ENCODE measurements at places on chromosomes 7 and 10. TPM values are rescaled to one million over a fixed set of nuclear protein-coding genes. Genes with fewer than 3 reads are reported as not detected.
A peak's percentile ranks its signal among the peaks of the same experiment; 100 is the strongest.

Gene MMP21
- total RNA-seq: 0.46 TPM

Gene CPA1
- total RNA-seq: 12.5 TPM

Gene NPFFR1
- 2.2 TPM for total RNA-seq

Gene CUBN
- total RNA-seq: 1.7 TPM

Gene POU6F2
- not detected for total RNA-seq

Gene CALHM1
- not detected for total RNA-seq

Gene ZNF727
- 4.4 TPM for total RNA-seq

Gene IDI2
- 0.18 TPM for total RNA-seq

Gene SPDYE3
- total RNA-seq: not detected

GRCh38 chr10:132668048-132668394 lies 117.9 kb downstream of the NKX6-2 start:
- DNase-seq: peak; percentile 37

DNA sequence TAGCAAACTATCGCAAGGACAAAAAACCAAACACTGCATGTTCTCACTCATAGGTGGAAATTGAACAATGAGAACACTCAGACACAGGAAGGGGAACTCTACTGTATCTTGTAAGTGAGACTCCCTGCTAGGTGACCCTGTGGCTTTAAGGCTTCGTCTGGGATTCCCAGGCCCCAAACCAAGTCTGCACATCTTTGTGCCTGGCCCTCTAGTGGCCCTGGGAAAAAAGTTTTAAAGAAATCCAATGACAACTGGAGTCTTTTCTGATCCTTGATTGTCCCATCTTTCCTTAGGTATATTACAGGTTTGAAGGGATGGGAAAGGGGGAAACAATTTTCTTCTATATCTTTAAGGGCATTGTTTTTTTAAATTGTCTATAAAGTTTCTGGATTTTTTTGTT lies 10.6 kb upstream of the LIPM start:
- DNase-seq: peak; percentile 19

DNA sequence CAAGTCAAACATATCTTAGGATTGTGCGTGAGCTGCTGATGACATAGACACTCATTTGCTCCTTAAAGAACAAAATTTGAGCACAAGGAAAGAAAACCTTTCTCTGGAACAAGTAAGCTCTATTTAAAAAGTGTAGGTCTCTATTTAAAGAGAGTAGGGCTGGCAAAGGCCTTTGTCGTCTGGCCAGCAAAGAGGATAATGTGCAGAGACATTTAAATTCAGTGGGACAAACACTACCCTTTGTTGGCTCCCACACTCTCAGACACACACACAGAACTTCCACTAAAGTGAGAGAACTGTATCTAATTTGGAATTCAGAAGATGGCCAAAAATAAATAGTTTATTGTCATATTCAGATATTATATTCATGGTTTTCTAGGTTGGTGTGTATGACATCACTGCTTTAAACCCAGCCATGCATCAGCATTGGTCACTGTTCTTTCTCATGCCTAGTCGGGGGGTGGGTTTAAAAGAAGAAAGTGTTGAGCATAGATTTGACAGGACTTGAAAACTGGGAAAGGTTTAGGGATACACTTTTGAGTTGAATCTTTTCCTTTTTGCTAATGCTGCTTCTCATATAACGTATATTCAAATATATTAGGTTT lies 49.5 kb upstream of the HDAC9 start:
- no peak for DNase-seq

GRCh38 chr10:121418126-121418777 lies 180.0 kb downstream of the FGFR2 start:
- DNase-seq: no peak

DNA sequence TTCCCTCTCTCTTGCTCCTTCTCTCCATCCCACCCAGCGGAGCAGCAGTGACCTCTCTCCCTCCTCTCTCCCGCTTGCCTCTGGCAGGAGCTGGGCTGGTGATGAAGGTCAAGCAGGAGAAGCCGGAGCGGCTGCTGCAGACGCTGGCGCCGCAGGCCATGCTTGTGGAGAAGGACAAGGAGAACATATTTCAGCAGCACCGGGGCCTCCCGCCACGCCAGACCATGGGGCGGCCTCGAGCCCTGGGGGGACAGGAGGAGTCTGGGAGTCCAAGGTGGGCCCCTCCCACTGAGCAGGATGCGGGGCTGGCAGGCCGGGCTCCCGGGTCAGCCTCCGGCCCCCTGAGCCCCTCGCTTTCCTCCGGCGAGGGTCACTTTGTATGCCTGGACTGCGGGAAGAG lies 17.3 kb downstream of the ZNF775 start:
- no peak for DNase-seq

DNA sequence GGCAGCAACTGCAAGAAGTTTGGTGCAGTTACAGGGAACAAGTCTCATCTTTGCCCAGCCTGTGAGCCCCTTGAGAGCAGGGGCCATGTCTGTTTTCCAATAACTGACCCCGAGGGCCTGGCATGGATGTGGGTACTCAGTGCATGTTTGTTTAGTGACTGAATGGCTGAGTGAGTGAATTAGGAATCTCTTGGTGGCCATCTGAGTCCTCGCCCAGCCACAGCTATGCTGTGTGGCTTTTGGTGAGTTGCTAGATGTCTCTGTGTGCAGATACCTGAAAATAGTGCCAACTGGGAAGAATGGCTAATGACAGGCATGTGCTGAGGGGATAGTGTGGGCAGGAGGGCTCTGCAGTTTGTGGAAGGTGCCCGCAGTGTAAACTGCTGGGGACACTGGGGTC lies 54.4 kb upstream of the PCBD1 start:
- DNase-seq: no peak

- DNase-seq: no peak
Measured at GRCh38 chr10:82813856-82814255, 938.9 kb downstream of the NRG3 start.

DNA sequence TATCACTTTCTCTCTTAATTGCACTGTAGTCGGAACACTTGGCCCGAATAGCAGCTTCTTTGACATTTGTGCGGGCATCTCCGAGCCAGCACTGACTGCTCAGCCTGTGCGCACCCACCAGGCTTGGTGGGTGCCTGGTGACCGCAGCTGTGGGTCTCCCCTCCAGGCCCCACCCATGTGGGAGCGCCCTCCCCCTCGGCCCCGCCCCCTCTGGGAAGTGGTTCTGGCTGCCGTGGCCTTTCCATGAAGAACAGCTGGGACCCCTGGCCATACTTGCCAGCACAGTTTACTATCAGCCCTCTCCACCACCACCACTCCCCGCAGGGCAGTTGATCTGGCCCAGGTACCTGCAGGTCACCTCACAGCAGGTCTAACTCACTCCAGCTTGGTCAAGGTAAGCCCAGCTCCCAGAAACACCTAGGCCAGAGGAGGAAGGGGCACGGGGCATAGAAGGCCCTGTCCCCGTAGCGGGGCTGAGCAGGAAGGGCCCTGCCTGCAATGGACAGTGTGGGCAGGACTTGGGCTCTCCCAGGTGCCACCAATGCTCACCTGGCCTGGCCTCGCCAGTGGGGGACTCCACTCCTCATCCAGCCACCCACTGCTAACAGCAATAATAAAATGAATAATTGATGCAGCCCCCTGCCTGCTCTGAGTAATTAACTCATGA lies 5.8 kb downstream of the RASGEF1A start:
- no peak for DNase-seq

- DNase-seq: no peak
Measured at GRCh38 chr7:108384716-108385483, 71.3 kb downstream of the NRCAM start.

DNA sequence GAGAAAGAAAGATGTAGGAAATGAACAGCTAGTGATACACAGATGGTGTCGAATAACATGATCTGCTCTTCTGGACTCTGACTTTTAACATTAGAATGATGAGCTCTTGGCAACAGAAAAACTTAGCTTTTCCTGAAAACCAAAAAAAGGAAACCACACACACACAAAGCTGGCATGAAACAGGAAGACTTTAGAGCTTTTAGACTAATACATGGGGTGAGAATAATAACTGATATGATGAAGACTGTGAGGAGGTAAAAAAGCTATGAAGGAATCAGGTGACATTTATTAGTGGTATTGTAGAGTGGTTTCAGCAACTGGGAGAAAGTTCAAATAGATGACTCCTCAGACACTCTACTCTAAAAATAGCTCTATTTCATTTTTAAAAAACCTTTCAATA lies 491.9 kb downstream of the PARD3 start:
- no peak for DNase-seq

DNA sequence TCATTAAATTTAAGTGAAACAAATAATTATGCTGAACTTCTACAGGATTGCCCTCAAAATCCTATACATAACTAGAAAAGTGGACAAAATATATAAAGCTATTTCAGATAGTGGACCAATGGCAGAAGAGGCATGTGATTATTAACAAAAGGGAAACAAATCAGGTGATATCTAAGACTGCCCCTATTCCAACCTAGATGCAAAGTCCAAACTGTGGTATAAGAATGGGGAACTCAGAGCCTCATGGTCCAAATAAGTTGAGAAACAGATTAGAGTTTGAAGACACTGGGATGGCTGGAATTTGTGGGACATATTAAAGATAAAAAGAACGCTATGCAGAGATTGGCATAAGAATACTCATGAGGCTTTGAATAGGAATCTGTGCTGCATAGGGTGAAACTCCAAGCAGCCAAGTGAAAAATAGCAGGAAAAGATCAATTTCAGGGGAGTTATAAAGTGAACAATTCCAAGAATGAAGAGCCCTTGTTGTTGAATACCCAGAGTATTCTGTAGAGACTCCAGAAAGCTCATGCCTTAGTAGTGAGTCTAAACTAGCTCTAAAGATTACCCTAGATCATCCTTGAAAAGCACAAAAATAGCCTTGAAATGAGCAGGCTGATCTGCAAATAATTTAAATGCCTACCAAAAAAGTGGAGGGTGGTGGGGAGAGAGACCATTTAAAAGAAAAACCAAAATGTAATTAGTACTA lies 152.4 kb downstream of the IMMP2L start:
- DNase-seq: peak; percentile 11

- no peak for DNase-seq
Measured at GRCh38 chr10:63865210-63865609, 344.0 kb downstream of the REEP3 start.

- no peak for DNase-seq
Measured at GRCh38 chr10:16632996-16633395, 111.3 kb upstream of the C1QL3 start.

DNA sequence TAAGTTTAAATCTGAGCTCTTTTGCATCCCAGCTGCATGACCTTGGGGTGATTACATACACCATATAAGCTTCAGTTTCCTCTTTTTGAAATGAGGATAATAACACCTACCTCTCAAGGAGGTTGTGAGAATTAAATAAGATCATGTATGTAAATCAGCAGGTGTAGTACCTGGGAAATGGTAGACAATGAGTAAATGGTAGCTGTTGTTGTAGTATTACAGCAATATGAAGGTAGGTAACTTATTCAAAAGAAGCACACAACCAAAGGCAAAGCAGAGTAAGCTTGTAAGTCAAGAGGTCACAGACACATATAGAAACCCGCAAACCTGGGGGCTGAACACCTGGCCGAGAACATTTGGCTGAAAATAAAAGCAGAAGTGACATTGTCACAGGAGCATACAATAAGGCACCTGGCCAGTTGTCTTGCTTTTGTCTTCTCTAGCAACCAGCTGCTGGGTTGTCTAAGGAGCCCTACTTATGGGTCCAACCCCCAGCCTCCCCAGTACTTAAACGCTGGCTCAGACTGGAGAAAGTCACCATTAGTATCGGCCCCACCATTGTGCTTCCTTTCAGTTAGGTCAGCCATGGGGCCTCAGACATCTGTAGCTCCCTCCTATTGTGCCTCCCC lies 203.6 kb upstream of the MKLN1 start:
- DNase-seq: no peak

DNA sequence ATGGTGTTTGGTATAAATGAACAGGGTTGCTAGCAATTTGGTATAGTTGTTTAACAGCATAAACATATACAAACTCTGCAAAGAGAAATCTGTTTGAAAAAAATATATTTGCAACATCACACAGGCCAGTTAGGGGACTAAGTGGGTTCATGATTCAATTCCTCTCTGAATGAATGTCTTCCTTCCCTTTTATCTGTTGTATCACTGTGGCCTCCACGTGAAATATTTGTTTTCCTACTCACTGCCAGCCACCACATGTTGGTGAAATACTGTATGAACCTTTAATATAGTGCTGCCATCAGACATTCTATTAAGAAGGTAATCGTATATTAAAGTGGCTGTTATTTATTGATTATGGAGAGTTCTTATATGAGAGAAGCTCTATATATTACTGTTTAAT lies 157.0 kb downstream of the ARID5B start:
- DNase-seq: no peak

GRCh38 chr7:10860516-10860915 lies 113.2 kb upstream of the PHF14 start:
- no peak for DNase-seq

DNA sequence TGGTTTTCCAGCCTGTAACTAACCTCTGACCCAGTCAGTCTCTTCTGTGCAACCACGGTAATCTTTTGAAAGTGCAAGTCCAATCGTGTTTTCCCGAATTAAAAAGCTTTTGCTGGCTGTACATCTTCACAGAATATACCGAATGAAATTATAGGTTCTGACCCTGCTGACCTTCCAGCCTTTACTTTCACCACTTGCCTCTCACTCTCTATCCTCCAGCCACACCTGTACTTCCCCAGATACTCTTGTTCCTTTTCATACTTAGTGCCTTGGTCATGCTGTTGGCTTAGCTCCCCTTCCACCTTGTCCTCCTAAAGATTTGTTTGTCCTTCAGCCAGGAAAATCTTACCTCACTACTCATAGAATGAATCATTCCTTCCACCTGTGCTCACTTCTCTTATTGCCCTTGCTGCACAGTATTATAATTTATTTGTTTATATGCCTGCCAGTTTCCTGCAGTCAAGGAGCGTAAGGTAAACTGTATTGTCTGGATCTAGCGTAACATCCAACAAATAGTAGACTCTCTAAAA lies 2.3 kb upstream of the PNPLA8 start:
- DNase-seq: no peak

DNA sequence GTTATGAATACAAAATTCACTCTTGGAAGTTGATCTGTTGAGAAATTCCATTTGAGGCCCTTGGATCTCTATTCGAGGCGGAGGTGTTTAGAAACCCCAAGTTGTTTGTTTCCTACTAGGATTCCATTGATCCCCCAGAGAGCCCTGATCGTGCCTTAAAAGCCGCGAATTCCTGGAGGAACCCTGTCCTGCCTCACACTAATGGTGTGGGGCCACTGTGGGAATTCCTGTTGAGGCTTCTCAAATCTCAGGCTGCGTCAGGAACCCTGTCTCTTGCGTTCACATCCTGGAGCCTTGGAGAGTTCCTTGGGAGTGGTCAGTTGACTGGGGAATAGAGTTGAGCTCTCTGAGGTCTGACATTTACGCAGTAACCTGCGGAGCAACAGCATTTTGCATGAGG lies 1.2 kb downstream of the CFAP69 start:
- DNase-seq: peak; percentile 51

- no peak for DNase-seq
Measured at GRCh38 chr7:31096198-31096876, 44.2 kb downstream of the ADCYAP1R1 start.

DNA sequence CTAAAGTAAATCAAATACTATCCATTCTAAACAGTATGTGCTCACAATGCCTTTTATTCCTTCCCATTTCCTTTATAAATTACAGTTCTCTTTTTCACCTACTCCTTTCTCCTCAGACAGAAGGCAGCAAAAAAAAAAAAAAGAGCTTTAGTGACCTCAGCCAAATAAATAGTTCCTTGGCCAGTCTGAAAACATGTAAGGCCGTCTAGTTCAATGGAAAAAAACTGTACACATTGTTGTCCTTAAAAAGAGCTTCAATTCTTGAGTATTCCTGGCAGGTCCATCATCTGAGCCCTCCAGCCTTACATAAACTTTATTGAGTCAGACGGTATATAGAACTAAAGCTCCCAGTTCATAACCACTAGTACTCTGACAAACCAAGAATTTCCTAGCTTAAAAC lies 185.4 kb downstream of the CACNA2D1 start:
- no peak for DNase-seq

- no peak for DNase-seq
Measured at GRCh38 chr7:69603351-69603750, 5.1 kb downstream of the AUTS2 start.

All from lung (tissue), 17 donors.